ENCODE measurements at places on chromosomes 5 and 9.

GRCh38 chr9:16003785-16004184, 450.9 kb downstream of the CCDC171 start:
- no peak for DNase-seq

GRCh38 chr9:131312246-131312645, 22.7 kb downstream of the PLPP7 start:
- no peak for DNase-seq

- DNase-seq, result no peak
These were observed 59.7 kb downstream of the ATP10B start for GRCh38 chr5:160792281-160792680.

- no peak for DNase-seq
These were observed 139.7 kb downstream of the LRRC70 start for GRCh38 chr5:62718324-62718723.

- peak; percentile 95 for DNase-seq
These were observed 97.5 kb downstream of the COL5A1 start for GRCh38 chr9:134738869-134739659.
